ENCODE measurements at places on chromosomes 16 and 17.
A peak's percentile ranks its signal among the peaks of the same experiment; 100 is the strongest.

- no peak overlapping the region for H3K4me3 ChIP-seq
- peaks cover 6% of the 10 kb centered on the region for H3K4me1 ChIP-seq
- DNase-seq: no peak
Measured at GRCh38 chr16:26569793-26570192, 496.9 kb upstream of the C16orf82 start.

GRCh38 chr17:12806630-12807029 is 17.3 kb downstream of the ARHGAP44 start:
- H3K27me3 ChIP-seq: no peaks in the 10 kb centered on the region
- H3K4me3 ChIP-seq: no peak overlapping the region
- no peaks in the 10 kb centered on the region for H3K36me3 ChIP-seq
- no peak for DNase-seq

DNA sequence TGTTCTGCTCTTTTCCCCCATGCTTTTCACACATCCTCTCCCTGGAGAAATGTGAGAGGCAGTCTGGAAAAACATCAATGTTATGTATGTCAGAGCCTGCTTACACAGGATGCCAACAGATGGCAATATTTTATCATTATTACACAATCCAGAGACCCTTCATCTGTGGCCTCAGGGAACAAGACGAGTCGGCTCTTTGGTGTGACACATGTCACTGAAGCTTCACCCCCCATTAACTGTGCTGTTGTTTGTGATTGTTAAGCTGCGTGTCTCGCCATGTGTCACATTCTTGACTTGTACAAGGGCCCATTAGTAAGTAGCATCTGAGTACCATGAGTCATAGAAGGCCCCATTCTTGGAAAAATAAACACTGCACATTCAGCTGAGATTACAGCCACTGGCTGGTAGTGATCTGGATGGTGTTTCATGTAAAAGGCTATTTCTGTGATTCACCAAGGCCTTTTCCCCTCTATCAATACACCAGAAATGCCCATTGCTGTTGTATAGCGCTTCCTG is 682.1 kb upstream of the SOX9 start:
- no peaks in the 10 kb centered on the region for H3K27me3 ChIP-seq
- H3K27ac ChIP-seq: no peak overlapping the region
- no peak for DNase-seq
- no peak overlapping the region for H3K4me3 ChIP-seq

DNA sequence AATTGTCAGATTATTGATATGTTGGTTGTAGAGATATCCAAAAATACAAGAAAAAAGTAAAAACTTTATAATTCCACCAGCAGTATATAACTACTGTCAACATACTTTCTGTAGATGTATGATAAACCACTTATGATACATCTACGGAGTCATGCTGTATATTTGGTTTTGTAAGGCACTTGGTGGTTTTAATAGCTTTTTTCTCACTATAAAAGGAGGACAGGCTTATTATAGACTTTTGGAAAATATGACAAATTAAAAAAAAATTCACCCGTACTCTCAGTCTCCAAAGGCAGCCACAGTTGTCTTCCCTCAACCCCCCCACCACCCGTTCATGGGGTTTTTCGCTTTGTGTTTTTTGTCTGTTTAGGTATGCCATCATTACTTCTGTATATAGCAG is 14.8 kb downstream of the RAI1 start:
- DNase-seq: no peak
- no peaks in the 10 kb centered on the region for H3K36me3 ChIP-seq
- H3K27me3 ChIP-seq: no peaks in the 10 kb centered on the region
- peak overlapping the region; percentile 41 for H3K27ac ChIP-seq
- peaks cover 45% of the 10 kb centered on the region for H3K4me1 ChIP-seq

GRCh38 chr16:46573008-46573833 is 48.0 kb downstream of the SHCBP1 start:
- H3K4me3 ChIP-seq: no peak overlapping the region
- peaks cover 5% of the 10 kb centered on the region for H3K36me3 ChIP-seq
- H3K4me1 ChIP-seq: peaks cover 11% of the 10 kb centered on the region
- H3K27me3 ChIP-seq: no peaks in the 10 kb centered on the region

GRCh38 chr17:17440938-17441675 is 35.7 kb upstream of the MED9 start:
- peaks cover 2% of the 10 kb centered on the region for H3K4me1 ChIP-seq
- no peak for DNase-seq
- no peak overlapping the region for H3K27ac ChIP-seq
- no peak overlapping the region for H3K4me3 ChIP-seq
- no peaks in the 10 kb centered on the region for H3K36me3 ChIP-seq

DNA sequence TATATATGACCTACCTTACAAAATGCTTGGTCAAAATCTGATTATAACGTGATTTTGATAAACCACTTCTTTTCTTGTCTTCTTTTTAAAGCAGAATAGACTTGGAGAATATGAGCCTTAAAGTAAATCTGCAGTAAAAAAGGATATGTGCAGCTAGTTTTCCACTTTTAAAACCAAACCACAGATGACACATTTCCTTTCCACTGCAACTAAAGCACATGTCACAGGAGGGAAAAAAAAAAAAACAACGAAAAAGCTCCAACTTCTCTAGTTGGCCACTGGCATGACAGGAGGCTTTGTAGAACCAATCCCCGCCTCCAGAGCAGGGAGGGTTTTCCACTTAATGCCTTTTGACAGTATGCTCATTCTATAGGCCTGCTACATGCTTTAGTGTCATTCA is at the start of gene EVI2A:
Gene EVI2A (minus strand): TSS at position 142 of the 400 bp plus-strand sequence. CDS start 2,609 bp downstream, outside the sequence.
- peaks cover 24% of the 10 kb centered on the region for H3K36me3 ChIP-seq
- no peaks in the 10 kb centered on the region for H3K27me3 ChIP-seq
- peak within 1 kb of the TSS; percentile 81 for H3K4me3 ChIP-seq
- peaks cover 28% of the 10 kb centered on the region for H3K4me1 ChIP-seq
- H3K27ac ChIP-seq: peak within 1 kb of the TSS; percentile 96

GRCh38 chr16:49441366-49441780 is 67.8 kb downstream of the C16orf78 start:
- H3K27me3 ChIP-seq: peaks cover 6% of the 10 kb centered on the region
- H3K4me1 ChIP-seq: peaks cover 20% of the 10 kb centered on the region
- no peaks in the 10 kb centered on the region for H3K36me3 ChIP-seq
- DNase-seq: peak; percentile 85
- no peak overlapping the region for H3K4me3 ChIP-seq

DNA sequence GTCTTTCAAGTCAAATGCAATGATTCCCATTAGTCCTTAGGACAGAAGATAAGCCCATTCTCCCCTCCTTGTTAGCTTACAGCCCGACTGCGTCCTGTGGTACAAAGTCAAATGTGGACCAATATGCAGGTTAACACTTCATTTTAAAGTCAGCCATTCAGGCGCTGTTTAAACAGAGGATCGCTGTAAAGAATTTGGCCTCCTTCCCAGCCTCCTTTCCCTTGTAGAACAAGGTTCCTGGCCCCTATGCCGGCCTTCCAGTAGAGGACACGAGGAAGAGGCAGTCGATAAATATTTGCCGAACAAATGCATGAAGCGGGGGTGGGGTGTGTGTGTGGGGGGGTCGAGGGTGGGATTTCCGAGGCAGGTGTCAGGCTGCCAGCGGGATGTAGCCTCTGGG is 4.3 kb downstream of the SDK2 start:
- peaks cover 39% of the 10 kb centered on the region for H3K27me3 ChIP-seq
- H3K4me1 ChIP-seq: peaks cover 12% of the 10 kb centered on the region
- no peak for DNase-seq
- no peak overlapping the region for H3K4me3 ChIP-seq
- H3K36me3 ChIP-seq: no peaks in the 10 kb centered on the region

DNA sequence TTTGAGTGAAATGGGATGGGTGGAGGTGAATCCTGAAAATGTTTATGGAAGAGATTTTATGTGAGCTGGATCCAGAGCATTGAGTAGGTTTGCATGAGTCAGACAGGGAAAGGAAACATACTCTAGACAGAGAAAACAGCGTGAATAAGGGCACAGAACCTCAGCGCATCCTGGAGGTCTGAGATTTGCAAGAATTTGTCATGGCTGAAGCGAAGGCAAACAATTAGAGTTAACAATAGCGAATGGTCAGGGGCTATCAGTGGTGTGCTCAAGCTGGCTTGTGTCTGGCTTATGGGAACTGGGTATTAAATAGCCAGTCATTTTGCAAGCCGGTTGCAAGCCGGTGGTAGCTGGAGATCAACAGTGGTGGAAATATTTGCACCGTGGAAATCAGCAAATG is 36.4 kb downstream of the MAP2K6 start:
- peaks cover 6% of the 10 kb centered on the region for H3K4me1 ChIP-seq
- H3K36me3 ChIP-seq: no peaks in the 10 kb centered on the region
- H3K27me3 ChIP-seq: no peaks in the 10 kb centered on the region
- no peak overlapping the region for H3K4me3 ChIP-seq

- H3K27me3 ChIP-seq: peaks cover 10% of the 10 kb centered on the region
- H3K36me3 ChIP-seq: no peaks in the 10 kb centered on the region
- H3K4me3 ChIP-seq: no peak overlapping the region
- peaks cover 1% of the 10 kb centered on the region for H3K4me1 ChIP-seq
Measured at GRCh38 chr17:56313201-56313600, 159.9 kb downstream of the ANKFN1 start.

GRCh38 chr16:87178177-87178863 is 138.9 kb downstream of the C16orf95 start:
- H3K4me1 ChIP-seq: no peaks in the 10 kb centered on the region
- H3K36me3 ChIP-seq: no peaks in the 10 kb centered on the region
- H3K27me3 ChIP-seq: no peaks in the 10 kb centered on the region

DNA sequence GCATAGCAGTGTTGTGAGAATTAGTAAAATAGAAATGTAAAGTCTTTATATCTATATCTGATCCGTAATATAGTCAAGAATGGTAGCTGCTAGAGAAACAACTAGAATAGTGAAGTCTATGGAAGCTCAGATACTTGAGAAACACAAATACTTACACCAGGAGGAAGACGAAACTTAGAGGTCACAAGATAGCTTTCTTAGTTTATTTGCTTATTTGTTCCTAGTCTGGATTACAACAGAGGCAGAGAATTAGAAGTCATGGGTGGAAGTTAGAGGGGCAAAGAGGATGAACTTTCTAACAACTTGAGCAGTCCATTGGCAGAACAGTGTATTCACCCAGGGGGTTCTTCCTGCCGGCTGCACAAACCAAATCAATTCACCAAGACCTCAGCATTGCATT is 13.9 kb downstream of the GNGT2 start:
- no peaks in the 10 kb centered on the region for H3K27me3 ChIP-seq
- DNase-seq: no peak
